Testis (tissue), 5 donors: ENCODE measurements at places on chromosomes 13 and 19. TPM values are rescaled to one million over a fixed set of nuclear protein-coding genes. Genes with fewer than 3 reads are reported as not detected.

GRCh38 chr13:23671897-23672296 lies 101.7 kb downstream of the TNFRSF19 start:
- DNase-seq, result no peak

The ZNF442 gene
- 4.9 TPM for total RNA-seq

The MCF2L gene
- total RNA-seq, result 14.6 TPM

The CEBPA gene
- 5.0 TPM for total RNA-seq
